ENCODE measurements at places on chromosomes 1 and 21.

DNA sequence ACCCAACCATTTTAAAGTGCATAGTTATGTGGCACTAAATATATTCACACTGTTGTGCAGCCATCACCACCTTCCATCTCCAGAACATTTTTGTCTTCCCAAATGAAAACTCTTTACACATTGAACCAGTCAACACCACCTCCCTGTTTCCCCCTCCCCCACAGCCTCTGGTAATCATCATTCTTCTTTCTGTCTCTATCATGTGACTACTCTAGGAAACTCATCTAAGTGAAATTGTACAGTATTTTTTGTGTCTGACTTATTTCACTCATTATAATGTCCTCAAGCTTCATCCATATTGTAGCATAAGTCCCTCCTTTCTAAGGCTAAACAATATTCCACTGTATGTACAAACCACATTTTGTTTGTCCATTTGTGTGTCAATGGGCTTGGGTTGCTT, 128.0 kb downstream of the RUNX1 start:
- no peaks in the 10 kb centered on the region for H3K36me3 ChIP-seq
- H3K27ac ChIP-seq, result no peak overlapping the region
- no peaks in the 10 kb centered on the region for H3K4me1 ChIP-seq
- DNase-seq, result no peak
- H3K27me3 ChIP-seq, result no peaks in the 10 kb centered on the region

- H3K27me3 ChIP-seq, result peaks cover 94% of the 10 kb centered on the region
- H3K27ac ChIP-seq, result no peak overlapping the region
- DNase-seq, result no peak
These were observed 96.5 kb upstream of the WNT4 start for GRCh38 chr1:22239378-22239777.

DNA sequence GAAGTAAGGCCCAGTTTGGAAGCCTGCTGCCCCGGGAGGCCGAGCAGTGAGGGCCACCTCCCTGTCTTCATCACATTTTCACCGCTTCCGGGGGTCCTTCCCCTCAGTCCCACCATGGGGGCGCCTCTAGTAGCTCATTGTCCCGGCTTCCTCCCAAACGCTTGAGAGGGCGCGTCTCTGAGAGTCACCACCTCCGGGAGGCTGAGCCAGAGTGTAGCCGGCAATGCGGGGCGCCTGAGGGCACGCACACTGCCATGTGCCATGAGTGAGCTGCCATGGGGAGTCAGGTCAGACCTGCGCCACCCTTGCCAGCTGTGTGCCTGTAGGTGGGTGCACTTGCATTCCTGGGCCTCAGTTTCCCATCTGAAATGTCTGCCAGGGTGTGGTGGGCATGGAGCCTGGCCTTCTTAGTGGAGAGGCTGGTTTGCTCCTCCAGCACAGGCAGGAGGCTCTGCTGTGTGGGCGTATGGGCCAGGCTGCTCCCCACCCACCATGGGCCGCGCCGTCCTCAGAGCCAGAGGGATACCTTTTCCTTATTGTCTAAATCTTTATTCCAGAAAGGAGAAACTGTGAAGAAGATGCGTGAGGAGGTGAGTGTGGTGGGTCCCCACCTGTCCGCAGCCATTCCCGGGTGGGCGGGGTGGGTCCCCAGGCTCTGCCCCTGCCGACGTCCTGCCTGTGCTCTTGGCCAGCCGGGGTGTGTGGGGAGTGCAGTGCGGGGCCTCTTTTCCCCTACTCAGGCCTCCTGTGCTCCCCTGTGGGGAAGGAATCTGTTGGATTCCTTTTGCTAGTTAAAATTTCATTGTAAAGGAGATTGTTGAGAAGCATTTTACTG, 81.3 kb upstream of the COL6A1 start:
- H3K27me3 ChIP-seq, result peaks cover 24% of the 10 kb centered on the region
- H3K4me1 ChIP-seq, result no peaks in the 10 kb centered on the region
- no peaks in the 10 kb centered on the region for H3K36me3 ChIP-seq

GRCh38 chr1:89087241-89087640, 22.2 kb upstream of the GBP1 start:
- DNase-seq, result no peak
- H3K4me3 ChIP-seq, result no peak overlapping the region
- H3K27me3 ChIP-seq, result no peaks in the 10 kb centered on the region
- H3K36me3 ChIP-seq, result no peaks in the 10 kb centered on the region
- H3K27ac ChIP-seq, result no peak overlapping the region

DNA sequence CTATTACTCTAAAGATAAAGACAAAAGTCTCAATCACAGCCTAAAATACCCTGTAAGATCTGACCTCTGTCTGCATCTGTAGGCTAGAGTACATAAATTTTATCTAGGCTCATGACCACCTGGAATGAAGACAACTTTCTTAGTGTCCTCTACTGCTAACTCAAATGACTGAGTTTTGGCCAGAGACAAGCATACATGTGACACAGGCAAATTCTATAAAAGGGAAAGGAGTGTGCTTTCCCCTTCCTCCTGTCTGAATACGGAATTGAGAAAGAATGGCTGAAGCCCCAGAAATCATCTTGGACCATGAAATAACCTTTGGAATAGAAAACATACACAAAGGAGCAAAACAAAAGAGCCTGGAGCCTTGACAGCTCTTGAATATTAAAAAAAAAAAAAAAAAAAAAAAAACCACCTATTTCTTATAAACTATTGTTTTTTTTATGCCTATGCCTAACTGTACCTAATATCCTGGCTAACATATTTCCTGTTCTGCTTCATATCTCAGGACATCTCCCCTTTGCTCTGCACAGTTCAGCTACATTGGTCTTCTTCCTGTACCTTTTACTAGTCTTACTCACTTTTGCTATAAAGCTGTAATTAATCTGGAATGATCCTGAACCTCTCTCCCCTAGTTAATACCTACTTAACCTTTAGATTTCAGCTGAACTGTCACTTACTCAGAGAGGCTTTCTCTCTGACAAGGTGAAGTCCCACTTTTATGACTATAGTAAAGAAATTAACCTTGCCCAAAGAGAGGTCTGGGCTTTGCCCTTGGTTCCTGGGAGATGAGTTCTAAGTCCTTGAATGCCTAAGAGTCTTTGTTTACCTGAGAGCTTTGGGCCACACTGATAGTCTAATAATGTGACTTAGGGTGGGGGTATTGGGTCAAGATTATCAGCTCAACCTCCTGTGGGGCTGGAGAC, 16.1 kb downstream of the UCHL5 start:
- H3K4me1 ChIP-seq, result no peaks in the 10 kb centered on the region
- peaks cover 5% of the 10 kb centered on the region for H3K36me3 ChIP-seq
- H3K27me3 ChIP-seq, result no peaks in the 10 kb centered on the region
- no peak for DNase-seq
- H3K4me3 ChIP-seq, result no peak overlapping the region

DNA sequence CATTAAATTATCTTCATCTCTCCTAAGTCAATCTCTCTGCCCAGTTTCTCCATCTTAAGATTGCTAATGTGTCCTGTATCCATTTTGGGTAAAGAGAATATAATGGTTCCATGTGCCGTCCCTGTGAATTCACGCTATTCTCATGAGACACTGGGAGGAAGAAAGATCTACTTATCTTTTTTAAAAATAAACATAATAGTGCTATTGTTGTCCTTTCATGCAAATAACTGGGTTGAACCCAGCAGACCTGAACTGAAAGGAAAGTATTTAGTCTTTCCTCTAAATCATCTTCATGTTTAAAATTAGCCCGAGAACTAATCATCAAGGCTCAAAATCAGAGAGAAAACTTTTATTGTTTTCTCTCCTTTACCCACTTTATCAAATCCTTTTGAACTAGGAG, 22.4 kb downstream of the SLAMF1 start:
- no peaks in the 10 kb centered on the region for H3K27me3 ChIP-seq
- peak overlapping the region; percentile 14 for H3K4me3 ChIP-seq
- no peaks in the 10 kb centered on the region for H3K36me3 ChIP-seq

GRCh38 chr1:183577897-183578465, 12.3 kb downstream of the NCF2 start:
- H3K36me3 ChIP-seq, result no peaks in the 10 kb centered on the region
- H3K4me1 ChIP-seq, result no peaks in the 10 kb centered on the region
- H3K27ac ChIP-seq, result no peak overlapping the region
- H3K4me3 ChIP-seq, result no peak overlapping the region
- DNase-seq, result no peak

GRCh38 chr1:149849111-149849946, 50.0 kb upstream of the BOLA1 start:
- peaks cover 27% of the 10 kb centered on the region for H3K4me1 ChIP-seq
- DNase-seq, result peak; percentile 5
- H3K4me3 ChIP-seq, result peak overlapping the region; percentile 69

GRCh38 chr1:183847641-183848040, 42.7 kb downstream of the RGL1 start:
- no peaks in the 10 kb centered on the region for H3K36me3 ChIP-seq
- H3K27me3 ChIP-seq, result no peaks in the 10 kb centered on the region
- H3K4me3 ChIP-seq, result no peak overlapping the region
- H3K27ac ChIP-seq, result no peak overlapping the region
- H3K4me1 ChIP-seq, result peaks cover 27% of the 10 kb centered on the region
- no peak for DNase-seq

- no peak for DNase-seq
- no peaks in the 10 kb centered on the region for H3K27me3 ChIP-seq
- no peak overlapping the region for H3K4me3 ChIP-seq
- no peak overlapping the region for H3K27ac ChIP-seq
- no peaks in the 10 kb centered on the region for H3K36me3 ChIP-seq
These were observed 5.8 kb downstream of the PEX10 start for GRCh38 chr1:2406451-2407041.

DNA sequence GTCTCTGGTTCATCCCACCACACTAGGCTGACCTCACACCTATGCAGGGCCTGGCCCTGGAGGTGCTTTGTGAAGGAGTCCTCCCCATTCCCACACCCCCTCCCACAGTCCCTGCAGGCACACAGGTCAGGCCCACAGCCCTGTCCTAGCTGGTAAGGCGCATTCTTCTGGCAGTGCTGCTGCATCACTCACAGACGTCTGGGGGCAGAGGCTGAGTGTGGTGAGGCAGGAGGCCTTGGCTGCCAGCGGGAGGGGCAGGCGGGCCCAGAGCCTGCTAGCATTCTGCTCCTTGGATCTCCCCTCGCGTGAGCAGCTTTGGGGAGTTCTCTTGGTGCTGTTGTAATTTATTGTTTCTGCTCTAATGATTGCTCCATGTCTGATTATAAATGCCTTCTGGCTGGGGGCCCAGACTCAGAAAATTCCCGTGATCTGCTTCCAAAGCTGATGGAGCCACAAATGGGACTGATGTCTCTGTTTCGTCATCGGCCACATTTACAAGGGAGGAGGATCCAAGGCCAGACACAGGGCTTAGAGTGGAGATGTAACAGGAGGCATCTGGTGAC, 62.9 kb downstream of the TRABD2B start:
- no peaks in the 10 kb centered on the region for H3K36me3 ChIP-seq
- no peak overlapping the region for H3K4me3 ChIP-seq
- H3K27me3 ChIP-seq, result no peaks in the 10 kb centered on the region
- no peaks in the 10 kb centered on the region for H3K4me1 ChIP-seq
- no peak for DNase-seq

DNA sequence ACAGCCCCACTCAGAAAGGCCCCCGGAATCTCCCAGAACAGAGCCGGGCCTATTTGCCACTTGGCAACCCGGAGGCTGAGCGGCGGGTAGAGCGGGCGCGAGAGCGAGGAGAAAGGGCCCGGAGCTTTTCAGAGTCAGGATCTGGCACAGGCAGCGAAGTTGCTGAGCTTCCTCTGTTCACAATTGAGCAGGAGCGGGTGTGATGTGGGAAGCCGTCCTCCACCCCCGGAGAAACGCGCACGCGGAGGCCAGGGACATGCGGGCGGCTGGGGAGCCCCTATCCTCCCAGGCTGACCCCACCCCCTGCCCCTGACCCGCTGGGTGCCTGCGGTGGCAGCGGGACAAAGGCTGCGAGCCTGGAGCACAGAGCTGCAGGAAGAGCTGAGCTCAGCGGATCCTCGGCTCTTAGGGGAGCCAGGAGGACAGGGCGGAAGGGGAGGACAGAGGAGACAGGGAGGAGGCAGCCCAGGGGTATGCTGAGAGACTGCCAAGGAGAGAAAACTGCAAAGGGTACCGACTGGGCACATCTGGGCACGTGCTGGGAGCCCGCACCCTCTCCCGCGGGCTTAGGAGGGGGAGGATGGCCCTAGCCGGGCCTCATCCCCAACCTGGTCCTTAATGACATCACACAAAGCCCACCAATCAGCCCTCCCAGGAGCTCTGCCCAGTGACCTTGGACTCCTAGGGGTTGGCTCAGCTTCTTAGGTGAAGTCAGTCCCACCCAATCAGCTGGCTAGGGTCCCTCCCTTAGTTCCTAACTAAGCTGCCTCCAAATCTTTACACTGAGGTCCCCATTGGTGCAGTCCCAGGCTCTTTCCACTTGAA, 9.3 kb downstream of the KIF21B start:
- H3K27ac ChIP-seq, result no peak overlapping the region
- DNase-seq, result no peak
- no peak overlapping the region for H3K4me3 ChIP-seq
- H3K4me1 ChIP-seq, result peaks cover 15% of the 10 kb centered on the region
- no peaks in the 10 kb centered on the region for H3K27me3 ChIP-seq

GRCh38 chr1:34779526-34779925, 1.5 kb upstream of the GJB3 start:
- no peak overlapping the region for H3K4me3 ChIP-seq
- H3K27me3 ChIP-seq, result peaks cover 65% of the 10 kb centered on the region
- H3K36me3 ChIP-seq, result no peaks in the 10 kb centered on the region
- no peak overlapping the region for H3K27ac ChIP-seq
- DNase-seq, result no peak

GRCh38 chr1:90850181-90850897, 133.2 kb upstream of the BARHL2 start:
- H3K4me1 ChIP-seq, result 0 out of 2 replicates have a peak, but pooled peaks cover 3% of the 10 kb centered on the region
- no peaks in the 10 kb centered on the region for H3K27me3 ChIP-seq
- H3K4me3 ChIP-seq, result peak overlapping the region; percentile 93
- no peak for DNase-seq
- H3K36me3 ChIP-seq, result no peaks in the 10 kb centered on the region

DNA sequence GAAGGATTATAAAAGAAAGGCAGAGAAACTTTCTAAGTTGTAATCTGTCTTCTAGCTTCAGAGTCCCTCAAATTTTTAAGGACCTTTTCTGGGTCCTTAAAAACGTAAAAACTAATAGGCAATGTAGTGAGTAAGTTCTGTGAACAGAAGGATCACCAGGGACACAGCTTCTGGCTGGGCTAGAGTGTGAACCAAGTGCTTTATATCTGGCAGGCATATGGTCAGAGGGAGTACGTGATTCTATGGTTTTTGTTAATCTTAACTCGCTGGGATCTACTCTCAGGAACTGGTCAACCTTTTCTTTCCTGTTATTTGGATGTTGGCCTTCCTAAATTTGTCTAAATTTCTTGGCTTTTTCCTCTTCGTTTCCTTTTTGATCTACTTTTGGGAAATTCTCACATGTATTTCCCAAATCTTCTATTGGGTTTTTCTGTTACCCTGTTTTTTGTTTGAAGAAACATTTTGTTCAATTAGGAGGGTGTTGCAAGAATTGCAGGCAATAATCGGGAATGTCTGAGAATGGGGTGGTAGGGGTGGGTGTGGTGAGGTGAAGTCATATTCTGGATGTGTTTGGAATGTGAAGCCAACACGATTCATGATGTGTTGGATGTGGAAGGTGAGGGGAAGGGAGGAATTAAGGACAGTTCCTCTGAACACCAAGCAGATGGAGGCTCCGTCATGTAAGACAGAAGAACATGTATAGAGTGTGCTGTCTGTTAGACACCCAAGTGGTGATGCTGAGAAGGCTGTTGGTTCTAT, 193.2 kb downstream of the FMN2 start:
- H3K27ac ChIP-seq, result no peak overlapping the region
- H3K4me3 ChIP-seq, result no peak overlapping the region
- H3K27me3 ChIP-seq, result no peaks in the 10 kb centered on the region
- H3K4me1 ChIP-seq, result no peaks in the 10 kb centered on the region
- DNase-seq, result no peak

Measured in MM.1S (cell line).